ENCODE measurements at places on chromosomes 2 and 18.

DNA sequence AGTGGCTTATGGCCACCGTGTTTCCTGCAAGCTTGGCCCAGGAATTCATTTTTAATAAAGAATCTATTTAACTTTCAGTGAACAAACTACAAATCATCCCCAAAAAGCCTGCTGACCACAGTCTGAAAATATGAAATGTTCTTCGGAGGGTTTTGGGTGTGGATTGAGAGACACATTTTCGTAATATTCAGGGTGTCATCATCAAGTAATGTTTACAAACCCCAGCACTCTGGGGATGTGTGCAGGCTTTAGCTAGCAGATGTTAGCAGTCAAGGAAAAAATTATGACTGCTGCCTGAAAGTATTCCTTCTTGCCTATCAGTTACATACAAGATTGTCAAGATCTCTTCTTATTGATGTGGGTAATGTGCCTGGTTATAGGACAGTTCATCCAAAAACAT lies 143.9 kb upstream of the FN1 start:
- H3K36me3 ChIP-seq = peaks cover 5% of the 10 kb centered on the region
- no peak for DNase-seq
- no peaks in the 10 kb centered on the region for H3K27me3 ChIP-seq
- no peak overlapping the region for H3K4me3 ChIP-seq

- H3K27ac ChIP-seq = no peak overlapping the region
- no peak overlapping the region for H3K4me3 ChIP-seq
- no peaks in the 10 kb centered on the region for H3K36me3 ChIP-seq
- no peaks in the 10 kb centered on the region for H3K4me1 ChIP-seq
- DNase-seq = no peak
- H3K27me3 ChIP-seq = no peaks in the 10 kb centered on the region
These were observed 162.4 kb downstream of the CELF4 start for GRCh38 chr18:37403100-37403781.

GRCh38 chr2:206212673-206213513 lies 53.2 kb downstream of the EEF1B2 start:
- H3K27ac ChIP-seq = peak overlapping the region; percentile 23
- no peak for DNase-seq
- no peaks in the 10 kb centered on the region for H3K27me3 ChIP-seq
- peak overlapping the region; percentile 16 for H3K4me3 ChIP-seq
- no peaks in the 10 kb centered on the region for H3K36me3 ChIP-seq

DNA sequence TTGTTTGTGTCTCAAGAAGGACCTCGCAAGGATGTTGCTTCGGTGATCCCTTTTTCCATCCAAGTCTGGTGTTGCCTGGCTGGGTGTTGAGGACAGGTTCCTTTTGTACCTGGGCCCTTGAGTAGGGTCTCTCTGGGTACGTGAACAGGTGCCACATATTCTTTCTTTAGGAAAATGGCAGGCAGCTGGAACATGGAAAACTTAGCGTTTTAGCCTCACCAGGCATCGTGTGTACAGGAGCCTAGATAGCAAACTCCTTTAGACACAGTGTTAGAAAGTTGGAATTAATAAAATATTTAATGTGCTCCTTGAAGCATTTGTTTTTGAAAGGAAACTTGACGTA lies 54.3 kb upstream of the RBM44 start:
- DNase-seq = no peak
- H3K4me3 ChIP-seq = no peak overlapping the region
- peaks cover 32% of the 10 kb centered on the region for H3K4me1 ChIP-seq
- no peaks in the 10 kb centered on the region for H3K27me3 ChIP-seq

GRCh38 chr18:77919923-77920322 lies 670.3 kb downstream of the GALR1 start:
- no peaks in the 10 kb centered on the region for H3K4me1 ChIP-seq
- no peaks in the 10 kb centered on the region for H3K27me3 ChIP-seq
- H3K4me3 ChIP-seq = no peak overlapping the region
- no peak overlapping the region for H3K27ac ChIP-seq
- DNase-seq = no peak
- no peaks in the 10 kb centered on the region for H3K36me3 ChIP-seq

DNA sequence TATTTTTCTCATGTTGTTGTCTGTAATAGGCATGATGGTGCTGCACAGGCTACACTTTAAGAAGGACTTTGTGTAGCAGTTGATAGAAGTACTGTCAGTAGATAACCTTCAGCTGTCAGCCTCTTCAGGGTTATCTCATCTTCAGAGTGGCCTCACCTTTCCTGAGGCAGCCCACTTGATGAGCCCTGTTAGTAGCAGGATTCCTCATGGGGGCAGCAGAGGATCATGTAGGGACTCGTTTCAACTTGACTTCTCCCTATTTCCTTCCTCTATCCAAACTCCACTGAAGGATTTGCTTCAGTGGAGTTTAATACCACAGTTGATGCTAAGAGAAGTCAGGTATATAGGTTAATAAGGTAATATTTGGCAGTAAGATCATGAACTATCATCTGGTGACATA lies 530.3 kb upstream of the FSIP2 start:
- H3K36me3 ChIP-seq = no peaks in the 10 kb centered on the region
- H3K27me3 ChIP-seq = no peaks in the 10 kb centered on the region
- H3K4me1 ChIP-seq = no peaks in the 10 kb centered on the region
- DNase-seq = no peak

DNA sequence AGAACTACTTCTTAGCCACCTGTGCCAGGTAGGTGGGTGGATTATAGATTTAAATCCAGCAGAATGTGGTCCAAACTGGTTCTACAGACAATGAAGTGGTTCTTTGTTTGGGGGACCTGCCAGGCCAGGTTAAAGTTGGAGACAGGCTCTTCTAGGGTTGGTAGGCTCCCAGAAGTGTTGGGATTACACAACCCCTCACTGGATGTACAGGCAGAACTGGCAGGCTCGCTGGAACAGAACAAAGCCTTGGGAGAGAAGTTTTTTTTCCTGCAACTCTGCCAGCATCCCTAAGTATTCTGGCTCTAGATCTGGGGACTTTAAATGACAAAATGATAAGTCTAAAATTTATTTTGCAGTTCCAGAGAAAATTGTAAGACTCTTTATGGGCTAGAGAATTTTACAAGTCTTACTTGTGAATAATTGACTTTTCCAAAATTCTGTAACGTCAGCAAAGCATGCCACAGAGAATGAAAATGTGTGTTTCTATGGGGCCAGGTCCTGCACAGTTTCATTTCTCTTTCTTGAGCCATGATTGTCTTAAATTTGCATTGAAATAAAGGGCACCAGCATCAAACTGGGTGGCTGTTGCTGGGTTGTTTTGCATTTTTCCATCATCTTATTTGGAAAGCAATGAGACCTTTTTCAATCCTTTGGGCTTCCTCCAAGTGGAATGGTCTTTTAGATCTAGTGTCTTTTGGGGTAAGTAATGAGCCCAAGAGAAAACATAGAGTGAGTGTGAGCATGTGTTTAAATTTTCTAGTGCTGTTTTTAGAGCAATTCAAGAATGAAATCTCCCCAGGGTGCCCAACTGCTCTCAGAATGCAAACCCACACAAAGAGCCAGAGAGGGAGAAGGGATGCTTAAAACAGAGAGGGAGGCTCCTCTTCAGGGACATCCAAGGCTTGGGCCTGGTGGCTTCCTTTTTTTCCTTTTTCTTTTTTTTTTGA lies 32.4 kb upstream of the ATL2 start:
- H3K4me1 ChIP-seq = no peaks in the 10 kb centered on the region
- H3K27ac ChIP-seq = peak overlapping the region; percentile 25
- no peak overlapping the region for H3K4me3 ChIP-seq
- peak; percentile 35 for DNase-seq
- no peaks in the 10 kb centered on the region for H3K36me3 ChIP-seq

- H3K4me1 ChIP-seq = no peaks in the 10 kb centered on the region
- H3K4me3 ChIP-seq = no peak overlapping the region
- H3K27me3 ChIP-seq = no peaks in the 10 kb centered on the region
- no peak overlapping the region for H3K27ac ChIP-seq
- DNase-seq = no peak
- H3K36me3 ChIP-seq = no peaks in the 10 kb centered on the region
These were observed 56.8 kb downstream of the HDLBP start for GRCh38 chr2:241258505-241259280.

GRCh38 chr18:45280481-45281276 lies 334.6 kb upstream of the SLC14A2 start:
- H3K27me3 ChIP-seq = no peaks in the 10 kb centered on the region
- no peak overlapping the region for H3K4me3 ChIP-seq
- no peak overlapping the region for H3K27ac ChIP-seq
- no peak for DNase-seq
- no peaks in the 10 kb centered on the region for H3K36me3 ChIP-seq

- no peaks in the 10 kb centered on the region for H3K27me3 ChIP-seq
- H3K4me3 ChIP-seq = no peak overlapping the region
- H3K36me3 ChIP-seq = no peaks in the 10 kb centered on the region
- no peaks in the 10 kb centered on the region for H3K4me1 ChIP-seq
- no peak overlapping the region for H3K27ac ChIP-seq
- DNase-seq = no peak
These were observed 379.8 kb upstream of the FANCL start for GRCh38 chr2:58620896-58621295.

DNA sequence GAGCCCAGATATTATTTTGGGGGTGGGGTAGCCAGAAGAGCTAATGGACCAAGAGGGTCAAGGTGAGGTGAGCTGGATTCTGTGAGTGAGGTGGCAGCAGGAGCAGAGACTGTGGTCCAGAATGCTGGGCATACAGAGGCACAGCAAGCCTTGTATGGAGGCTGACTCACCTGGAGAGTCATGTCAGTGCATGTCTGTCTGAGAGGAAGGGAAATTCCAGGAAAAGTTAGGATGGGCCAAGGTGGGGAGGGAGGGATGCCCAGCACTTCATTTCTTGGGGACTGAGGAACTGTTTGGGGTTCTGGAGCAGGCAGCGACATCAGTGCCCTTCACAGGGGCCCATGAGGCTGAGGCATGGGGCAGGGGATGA lies 21.1 kb downstream of the PER2 start:
- H3K27ac ChIP-seq = no peak overlapping the region
- DNase-seq = no peak
- H3K27me3 ChIP-seq = no peaks in the 10 kb centered on the region
- no peaks in the 10 kb centered on the region for H3K4me1 ChIP-seq

DNA sequence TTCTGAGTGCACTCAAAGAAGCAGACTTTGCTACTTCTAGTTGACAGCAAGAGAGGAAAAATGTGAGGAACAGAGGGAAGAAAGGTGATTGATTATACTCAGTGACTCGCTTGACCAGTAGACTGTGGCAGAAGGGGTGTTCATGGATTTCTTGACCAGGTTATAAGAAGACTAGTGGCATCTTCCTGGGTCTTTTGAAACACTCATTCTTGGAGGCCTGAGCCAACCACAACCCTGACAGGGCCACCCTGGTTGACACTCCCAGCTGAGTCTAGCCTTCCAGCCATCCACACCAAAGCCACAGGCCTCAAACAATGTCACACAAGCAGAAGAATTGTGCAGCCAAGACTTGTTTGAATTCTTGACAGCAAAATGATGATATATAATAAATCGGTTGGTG lies 366.3 kb downstream of the SS18 start:
- no peaks in the 10 kb centered on the region for H3K4me1 ChIP-seq
- no peaks in the 10 kb centered on the region for H3K36me3 ChIP-seq
- no peaks in the 10 kb centered on the region for H3K27me3 ChIP-seq
- H3K4me3 ChIP-seq = no peak overlapping the region

DNA sequence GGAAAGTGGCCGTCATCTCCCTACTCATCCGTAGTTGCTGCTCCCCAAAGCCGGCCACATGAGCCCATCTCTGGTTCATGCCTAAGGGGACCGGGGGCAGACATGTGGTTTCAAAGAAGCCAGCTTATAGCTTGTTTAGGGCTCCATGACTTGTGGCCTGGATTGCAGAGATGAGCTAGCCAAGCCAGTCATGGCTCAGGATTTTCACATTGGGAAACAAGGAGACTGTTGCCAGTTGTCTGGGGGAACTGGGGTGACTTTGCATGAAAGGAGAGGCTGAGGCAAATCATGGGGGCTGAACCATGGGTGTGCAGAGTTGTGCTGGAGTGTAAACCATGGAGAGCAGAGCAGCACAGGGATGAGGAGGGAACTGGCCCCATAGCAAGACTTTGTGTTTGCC lies 183.0 kb upstream of the APCDD1 start:
- H3K4me1 ChIP-seq = no peaks in the 10 kb centered on the region
- DNase-seq = no peak
- H3K27me3 ChIP-seq = no peaks in the 10 kb centered on the region
- no peak overlapping the region for H3K27ac ChIP-seq

- H3K4me1 ChIP-seq = no peaks in the 10 kb centered on the region
- no peaks in the 10 kb centered on the region for H3K27me3 ChIP-seq
- H3K36me3 ChIP-seq = no peaks in the 10 kb centered on the region
- H3K27ac ChIP-seq = no peak overlapping the region
- no peak overlapping the region for H3K4me3 ChIP-seq
These were observed 122.1 kb upstream of the RMDN2 start for GRCh38 chr2:37802899-37803379.
